NCI-H2029 treated with DMSO at 0.1 percent for 48 hours (cell line): ENCODE measurements at places on chromosomes 7 and 10.

- DNase-seq, result no peak
Measured at GRCh38 chr7:101100858-101101847, 15.9 kb downstream of the TRIM56 start.

DNA sequence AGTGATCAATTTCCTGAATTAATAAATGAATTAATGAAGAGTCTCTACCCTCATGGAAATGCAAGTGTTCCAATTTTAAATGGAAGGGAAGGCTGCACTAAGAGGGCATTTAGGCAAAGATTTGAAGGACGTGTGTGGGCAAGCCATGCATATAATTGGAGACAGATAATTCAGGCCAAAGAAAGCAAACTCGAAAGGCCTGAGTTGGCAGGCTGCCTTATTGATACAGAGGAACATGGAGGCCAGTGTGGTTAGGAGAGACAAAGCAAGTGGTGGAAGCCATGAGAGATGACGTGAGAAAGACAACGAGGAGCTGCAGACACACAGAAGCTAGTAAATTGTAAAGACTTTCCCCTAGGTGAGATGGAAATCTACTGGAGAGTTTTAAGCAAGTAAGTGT, 15.4 kb upstream of the PCLO start:
- peak; percentile 57 for DNase-seq

DNA sequence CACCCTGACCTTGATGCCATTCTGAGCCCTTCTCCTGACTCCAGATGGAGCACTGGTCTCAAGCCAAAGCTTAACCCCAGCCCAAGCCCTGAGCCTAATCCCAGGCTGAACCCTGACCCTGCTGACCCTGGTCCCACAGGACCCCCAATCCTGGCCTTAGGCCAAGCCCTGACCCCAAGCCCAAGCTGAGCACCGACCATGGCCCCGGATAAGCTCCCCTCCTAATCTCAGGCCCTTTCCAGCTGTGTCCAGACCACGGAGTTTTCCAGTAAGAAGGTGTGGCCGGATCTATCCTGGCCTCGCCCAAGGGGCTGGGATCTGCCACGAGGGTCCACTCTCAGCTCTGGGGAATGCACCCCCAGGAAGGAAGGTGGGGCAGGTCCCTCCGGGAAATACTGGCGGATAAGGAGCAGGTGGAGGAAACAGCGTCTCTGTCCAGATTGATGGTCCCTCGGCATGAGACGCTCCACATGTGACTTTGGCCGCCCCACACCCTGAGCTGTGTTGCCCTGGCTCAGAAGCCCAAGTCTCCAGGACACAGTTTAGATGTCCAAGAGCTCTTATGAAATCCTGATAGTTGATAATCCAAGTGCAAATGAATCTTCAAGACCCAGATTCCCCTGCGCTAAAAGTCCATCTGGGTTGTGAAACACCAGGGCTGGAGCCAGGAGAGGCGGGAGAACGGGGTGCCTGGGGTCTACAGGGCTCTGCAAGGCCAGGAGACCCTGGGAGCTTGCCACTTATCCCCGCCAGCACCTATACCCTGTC, 10.4 kb downstream of the ELN start:
- no peak for DNase-seq

DNA sequence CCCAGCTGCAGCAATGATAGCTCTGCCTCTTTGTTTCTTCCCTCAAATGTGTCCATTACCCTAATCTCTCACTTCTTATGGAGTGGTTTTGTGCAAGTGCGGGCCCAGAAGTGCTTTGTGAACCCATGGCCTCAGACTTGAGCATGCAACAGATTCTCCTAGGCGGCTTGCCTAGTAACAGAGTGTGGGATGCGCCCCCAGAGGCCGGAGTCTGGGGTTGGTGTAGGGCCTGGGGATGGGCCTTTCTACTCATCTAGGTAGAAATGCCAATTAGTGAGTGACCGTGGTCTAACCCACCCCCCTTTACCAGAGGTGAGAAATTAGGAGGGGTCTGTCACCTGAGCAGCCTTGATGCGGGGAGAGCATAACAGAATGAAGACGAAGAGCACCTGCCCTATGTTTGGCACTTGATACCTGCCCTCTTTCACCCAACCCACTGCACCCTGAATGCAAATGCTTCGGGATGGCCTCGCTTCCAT, 7.0 kb upstream of the IGFBP1 start:
- DNase-seq, result no peak

GRCh38 chr7:81919494-81919893, 149.6 kb upstream of the HGF start:
- DNase-seq, result no peak

DNA sequence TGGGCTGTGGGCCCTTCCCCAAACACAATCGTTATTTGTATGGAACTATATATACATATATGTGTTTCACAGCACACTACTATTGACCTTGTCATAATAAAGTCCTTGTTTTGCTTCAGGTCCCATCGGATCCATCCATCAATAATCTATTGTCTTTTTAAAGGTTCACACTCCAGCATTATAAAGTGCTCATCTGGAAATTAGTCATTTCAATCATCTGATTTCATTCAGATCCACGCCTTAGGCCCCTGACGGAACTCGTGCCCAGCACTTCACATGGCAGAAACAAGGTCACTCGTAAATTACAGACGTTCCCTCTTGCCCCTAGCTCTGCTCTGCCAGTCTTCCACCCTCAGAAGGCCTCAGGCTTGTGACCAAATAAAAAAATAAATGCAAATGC, 133.1 kb upstream of the PPP2R2D start:
- no peak for DNase-seq

DNA sequence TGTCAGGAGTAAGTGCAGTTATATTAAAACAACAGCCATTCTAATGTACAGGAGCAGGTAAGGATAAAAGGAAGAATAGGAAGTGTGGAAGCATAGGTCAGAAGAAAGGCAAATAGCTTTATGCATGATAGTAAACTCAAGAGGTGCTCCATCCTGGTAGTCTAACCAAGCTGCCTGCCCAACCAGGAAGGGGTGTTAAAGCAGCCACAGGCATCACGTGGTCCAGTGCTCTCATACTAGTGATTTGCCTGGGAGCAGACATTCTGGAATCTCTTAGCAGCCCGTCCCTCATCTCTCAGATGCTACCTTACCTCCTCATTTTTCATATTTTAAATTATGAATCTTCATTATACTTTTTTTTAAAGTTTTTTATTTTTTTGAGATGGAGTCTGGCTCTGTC, 18.5 kb downstream of the ABRAXAS2 start:
- peak; percentile 20 for DNase-seq

GRCh38 chr10:123831259-123831658, 60.3 kb downstream of the CPXM2 start:
- no peak for DNase-seq

- DNase-seq, result no peak
Measured at GRCh38 chr7:135262623-135263320, 29.1 kb downstream of the STRA8 start.

DNA sequence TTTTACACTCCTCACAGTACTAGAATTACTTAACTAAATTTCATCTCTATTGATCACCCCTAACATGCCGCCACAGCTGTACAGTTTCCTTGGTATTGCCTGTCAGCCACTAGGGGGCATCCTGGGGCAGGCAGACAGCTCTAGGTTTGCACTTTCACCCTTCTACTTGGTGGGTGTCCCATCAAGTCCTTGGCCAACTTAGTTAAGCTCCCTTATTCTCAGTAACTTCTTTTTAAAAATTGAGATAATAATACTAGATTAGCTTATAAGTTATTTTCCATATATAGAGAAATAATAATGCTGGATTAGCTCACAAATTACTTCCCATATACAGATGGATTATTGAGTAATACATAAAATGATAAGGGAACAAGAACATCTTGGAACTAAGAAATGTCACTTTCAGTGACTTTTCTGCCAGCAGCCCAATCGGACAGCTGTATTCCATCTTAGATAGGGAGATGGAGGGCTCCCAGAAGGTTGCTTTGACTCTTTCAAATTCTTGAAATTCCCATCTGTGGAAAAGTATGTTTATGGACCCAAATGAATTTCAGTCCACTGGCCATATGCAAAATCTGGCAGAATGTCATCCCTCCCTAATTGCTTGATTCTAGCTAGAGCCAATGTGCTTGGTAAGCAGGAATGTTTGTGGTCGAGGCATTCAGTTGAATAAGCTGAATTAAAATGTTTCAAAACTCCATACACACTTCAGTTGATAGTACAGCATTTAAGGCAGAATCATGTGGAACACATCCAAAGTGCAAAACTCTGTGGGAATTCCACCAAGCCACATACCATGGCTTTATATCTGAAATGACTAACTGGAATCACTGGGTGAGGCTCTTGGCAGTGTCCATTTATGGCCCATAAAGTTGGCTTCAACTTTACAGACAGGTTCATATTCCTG, 309.7 kb downstream of the CSTF2T start:
- no peak for DNase-seq

DNA sequence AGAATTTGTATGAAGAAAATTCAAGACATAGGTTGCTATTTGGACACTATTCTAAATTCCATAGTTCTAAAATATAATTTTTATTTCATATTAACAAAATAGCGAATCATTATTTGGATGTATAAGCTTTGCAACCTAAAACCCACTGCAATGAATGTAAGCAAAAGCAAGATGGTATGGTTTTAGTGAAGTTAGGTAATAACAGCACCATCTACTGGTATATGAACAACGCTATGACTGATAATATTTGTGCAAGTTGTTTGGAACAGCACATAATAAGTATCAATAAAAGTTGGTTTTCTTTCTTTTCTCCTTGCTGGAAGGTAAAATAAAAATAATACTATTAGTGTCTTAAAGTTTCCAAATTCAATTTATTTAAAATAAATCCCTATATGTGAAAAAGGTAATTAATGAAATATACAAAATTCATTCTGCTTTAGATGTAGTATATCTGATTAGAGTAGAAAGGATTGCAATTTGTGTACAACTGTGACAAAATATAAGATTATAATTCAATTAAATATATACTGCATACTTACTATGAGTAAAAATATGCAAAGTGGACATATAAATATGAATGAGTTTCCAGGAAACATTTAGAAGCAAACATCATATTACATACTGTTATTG, 79.0 kb upstream of the LSM8 start:
- DNase-seq, result peak; percentile 11

GRCh38 chr10:103445767-103446567, 6.2 kb downstream of the CALHM2 start:
- DNase-seq, result no peak

GRCh38 chr7:128738570-128739047, 550 bp upstream of the CALU start:
- no peak for DNase-seq

DNA sequence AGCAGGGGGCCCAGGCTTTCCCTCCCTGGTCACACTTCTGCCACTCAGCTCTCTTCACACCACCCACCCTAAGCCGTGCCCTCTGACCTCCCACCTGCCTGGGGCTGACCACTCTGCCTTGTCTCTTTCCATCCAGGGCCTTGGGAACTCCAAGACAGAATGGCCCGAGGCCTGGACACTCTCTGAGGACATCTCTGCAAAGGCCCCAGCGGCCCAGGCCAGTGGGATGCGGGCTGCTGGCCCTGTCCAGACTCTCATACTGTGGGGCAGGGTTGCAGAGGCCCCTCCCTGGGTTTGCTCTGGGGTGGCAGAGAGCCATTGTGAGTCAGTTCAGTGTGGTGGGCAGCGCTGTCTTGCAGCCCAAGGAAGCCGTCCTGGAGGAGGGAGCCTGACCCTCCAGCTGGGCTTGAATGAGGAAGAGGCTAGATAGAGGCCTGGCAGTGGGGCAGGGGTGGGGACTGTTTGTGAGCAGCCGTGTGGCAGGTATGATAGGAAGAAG, 39.9 kb upstream of the RABGEF1 start:
- no peak for DNase-seq

DNA sequence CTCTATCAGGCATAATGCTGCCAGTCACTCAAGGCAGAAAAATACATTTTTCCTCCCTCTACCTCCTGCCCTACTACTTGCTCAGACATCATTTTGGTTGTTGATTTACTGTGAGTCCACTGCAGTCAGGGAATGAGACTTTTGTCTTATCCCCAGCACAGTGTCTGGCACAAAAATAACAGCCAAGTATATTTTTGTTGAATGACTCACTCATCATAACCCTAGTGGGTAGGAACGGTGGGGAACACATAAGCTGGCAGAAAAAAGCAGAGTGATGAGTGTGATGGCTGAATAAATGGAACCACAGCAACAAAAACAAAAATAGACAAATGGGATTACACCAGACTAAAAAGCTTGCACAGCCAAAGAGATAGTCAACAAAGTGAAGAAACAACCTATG, 65.8 kb upstream of the LAMB4 start:
- DNase-seq, result no peak

DNA sequence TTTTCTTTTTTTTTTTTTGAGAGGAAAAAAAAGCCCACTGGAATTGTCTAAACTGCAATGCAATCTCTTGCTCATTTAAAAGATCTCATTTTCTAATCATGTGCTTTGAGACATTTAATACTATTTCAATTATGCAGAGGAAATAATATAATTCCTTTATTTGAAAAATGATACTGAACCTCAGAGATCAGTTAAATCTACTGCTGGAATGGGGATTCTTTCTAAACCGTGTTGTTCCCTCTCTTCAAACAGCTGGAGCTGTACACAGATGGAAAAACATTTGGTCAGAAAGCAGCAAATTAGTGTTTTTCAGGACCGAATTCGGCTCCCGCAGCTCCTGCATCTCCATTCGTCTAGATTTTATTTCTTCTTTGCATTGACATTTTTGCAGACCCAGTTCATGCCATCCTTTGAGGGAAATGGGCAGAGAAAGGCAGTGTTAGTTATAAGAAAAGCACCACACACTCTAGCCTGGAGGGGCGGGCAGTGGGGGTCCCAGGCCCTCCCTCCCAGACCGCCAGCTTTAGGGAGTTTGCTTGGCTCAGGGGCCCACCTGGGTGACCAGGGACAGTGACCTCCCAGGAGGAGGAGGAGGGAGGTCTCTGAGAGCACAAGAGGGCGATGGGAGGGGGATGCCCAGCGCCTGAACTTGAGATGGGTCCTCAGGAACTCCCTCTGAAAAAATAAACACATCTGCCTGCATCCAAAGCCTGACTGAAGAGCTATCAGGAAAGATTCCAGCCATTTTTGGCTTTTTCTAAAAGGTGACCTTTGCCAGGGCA, 32.4 kb downstream of the TRIM8 start:
- no peak for DNase-seq

- no peak for DNase-seq
Measured at GRCh38 chr7:23196306-23196705, 14.5 kb downstream of the NUP42 start.
